GF-D8 (cell line): ENCODE measurements at places on chromosomes 12 and 14.

DNA sequence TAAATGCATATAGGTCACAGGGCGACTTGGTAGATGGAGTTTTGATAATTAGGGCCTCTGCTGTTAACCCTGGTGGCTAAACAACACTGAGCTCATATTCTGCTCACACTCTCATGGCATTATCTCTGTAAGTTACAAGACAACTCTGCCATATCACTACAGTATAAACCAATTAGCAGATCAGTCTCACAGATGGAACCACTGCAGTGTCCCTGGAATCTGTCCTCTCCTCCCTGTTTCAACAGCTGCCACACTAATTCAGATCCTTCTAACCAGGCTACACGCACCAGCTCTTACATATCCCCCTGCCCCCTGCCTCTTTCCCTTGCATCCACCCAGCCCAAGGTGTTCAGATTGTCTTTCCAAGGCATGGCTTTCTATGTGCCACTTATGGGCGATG lies 161.0 kb upstream of the RMST start:
- no peak for DNase-seq

DNA sequence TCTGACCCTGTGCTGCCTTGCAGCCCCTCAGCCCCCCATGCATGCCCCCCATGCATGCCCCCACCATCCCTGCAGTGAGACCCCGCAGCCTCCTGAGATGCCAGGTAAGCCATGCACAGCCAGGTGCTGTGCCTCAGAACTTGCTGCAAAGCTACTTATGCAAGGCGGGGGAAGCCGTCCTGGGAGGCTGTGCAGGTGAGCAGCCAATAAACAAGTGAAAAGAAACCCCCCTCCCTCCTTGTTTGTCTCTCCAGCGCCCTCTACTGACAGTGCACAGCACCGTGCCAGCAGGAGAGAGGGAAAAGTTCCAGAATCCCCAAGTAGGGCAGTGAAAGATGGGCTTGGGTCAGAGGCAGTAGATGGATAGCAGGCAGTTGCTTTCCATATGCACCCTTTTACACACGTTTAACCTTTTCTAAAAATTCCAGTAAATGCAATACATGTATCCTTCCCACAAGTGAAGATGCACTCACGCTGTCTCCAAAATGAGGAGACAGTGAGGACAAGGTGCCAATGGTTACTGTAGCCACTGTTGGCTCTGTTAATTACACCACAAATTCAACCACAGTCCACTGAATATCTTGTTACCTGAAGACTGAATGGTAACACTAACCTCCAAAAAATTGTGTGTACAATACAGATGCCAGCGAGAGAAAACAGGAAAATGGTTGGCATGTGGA lies 18.0 kb downstream of the TNFAIP2 start:
- no peak for DNase-seq

DNA sequence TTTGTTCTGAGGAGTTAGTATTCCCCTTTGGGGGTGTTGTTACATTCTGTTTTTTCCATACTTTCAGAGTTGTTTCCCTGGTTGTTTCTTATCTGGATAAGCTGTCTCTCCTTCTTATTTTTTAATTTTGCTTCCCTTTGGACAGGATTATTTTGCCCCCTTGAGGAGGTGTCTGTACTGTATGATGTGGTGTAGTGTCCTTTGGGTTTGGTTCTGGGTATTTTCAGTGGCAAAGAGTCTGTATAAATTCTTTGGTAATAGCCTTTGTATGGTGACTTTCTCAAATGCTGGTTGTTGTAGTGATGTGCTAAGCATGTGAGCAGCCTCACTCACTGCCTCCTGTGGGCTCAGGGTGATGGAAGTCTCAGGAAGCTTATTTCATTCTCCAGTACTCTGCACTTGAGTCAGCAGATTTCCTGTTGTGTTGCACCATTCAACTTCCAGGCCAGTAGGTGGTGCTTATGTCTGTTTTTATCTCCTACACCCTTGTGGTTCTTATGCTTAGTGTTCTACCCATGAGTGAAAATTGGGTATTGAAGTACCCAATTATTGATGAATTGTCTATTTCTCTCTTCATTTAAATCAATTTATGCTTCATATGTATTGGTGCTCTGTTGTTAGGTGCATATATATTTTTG lies 103.3 kb upstream of the PMCH start:
- peak; percentile 8 for DNase-seq

DNA sequence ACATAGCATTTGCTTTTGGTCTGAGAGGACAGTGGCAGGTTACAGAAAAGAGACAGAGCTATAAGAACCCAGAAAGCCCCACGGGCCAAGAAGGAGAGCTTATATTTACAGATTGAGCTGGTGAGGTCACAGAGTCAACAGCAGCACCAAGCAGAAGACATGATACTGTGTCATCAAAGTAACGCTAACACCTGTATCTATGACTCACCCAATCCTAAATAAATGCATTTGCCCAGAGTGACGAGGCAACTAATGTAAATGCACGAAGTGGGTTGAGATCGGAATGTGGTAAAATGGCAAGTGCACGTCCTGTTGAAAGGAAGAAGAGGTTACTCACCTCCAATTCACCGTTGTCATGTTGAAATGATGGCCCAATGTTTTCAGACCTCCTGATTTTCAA lies 6.7 kb upstream of the CD163L1 start:
- DNase-seq, result no peak

GRCh38 chr12:114041590-114041989 lies 75.5 kb upstream of the RBM19 start:
- no peak for DNase-seq

GRCh38 chr14:72478471-72478893 lies 415.4 kb downstream of the DPF3 start:
- DNase-seq, result no peak

DNA sequence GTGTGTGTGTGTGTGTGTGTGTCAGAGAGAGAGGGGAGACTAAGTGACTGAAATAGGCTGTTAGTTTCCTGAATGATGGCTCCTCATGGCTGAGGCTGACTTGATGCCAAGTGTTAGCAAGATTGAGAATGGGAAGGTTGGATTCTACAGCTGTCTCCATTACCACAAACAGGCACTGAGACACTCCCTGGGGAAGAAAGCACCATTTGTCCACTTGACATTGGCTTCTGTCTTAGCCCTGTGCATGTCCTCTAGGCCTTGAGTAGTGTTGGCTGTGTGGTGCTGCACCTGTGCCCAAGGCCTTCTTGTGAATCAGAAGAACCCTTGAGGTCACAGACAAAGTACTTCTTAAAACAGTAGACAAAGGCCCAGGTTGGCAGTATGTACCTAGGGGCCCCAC lies 15.6 kb downstream of the ERG28 start:
- no peak for DNase-seq

DNA sequence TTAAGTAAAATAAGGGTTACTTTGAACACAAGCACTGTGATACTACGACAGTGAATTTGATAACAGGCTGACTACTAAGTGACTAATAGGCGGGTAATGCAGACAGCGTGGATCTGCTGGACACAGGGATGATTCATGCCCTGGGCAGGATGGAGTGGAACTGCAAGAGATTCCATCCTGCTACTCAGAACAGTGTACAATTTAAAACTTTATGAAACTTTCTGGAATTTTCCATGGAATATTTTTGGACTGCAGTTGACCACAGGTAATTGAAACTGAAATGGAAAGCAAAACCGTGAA lies 46.0 kb downstream of the YEATS4 start:
- no peak for DNase-seq

DNA sequence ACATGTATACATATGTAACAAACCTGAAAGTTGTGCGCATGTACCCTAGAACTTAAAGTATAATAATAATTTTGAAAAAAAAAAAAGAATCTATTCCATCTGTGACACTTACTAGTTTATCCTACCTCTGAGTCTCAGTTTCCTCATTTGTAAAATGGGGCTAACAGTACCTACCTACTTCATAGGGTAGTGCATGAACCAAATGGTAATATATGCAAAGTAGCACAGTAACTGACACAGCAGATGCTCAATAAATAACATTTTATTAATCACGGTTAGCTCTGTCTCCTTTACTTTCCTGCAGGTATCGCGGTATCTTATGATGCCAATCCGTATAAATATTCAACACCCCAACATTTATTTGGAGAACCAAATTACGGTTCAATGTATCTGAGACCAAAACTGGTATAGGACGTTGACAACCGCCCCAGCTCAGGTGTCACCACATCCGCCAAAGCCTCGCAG lies 703 bp downstream of the TMED10 start:
- DNase-seq, result no peak

GRCh38 chr12:98725476-98726247 lies 80.6 kb downstream of the APAF1 start:
- DNase-seq, result peak; percentile 2

GRCh38 chr14:31096255-31096654 lies 70.1 kb upstream of the STRN3 start:
- no peak for DNase-seq

GRCh38 chr14:69750495-69750894 lies 16.4 kb upstream of the SRSF5 start:
- DNase-seq, result no peak

DNA sequence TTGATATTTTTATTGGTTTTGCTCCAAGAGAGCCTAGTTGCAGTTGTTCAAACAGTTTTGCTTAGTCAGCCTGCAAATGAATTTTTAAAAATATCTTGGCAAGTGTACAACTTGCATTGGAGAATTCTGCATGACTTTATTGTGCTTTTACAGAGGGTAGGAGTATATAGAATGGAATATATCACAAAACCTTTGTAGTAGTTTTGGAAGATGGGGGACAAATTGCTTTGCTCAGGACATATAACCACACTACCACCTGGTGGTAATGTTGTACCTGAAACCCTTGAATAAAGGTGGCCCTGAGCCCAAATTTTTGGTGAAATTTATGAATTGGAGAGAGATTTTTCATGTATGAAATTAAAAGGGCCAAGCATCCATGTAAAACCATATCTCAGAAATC lies 645.2 kb downstream of the MED13L start:
- no peak for DNase-seq

DNA sequence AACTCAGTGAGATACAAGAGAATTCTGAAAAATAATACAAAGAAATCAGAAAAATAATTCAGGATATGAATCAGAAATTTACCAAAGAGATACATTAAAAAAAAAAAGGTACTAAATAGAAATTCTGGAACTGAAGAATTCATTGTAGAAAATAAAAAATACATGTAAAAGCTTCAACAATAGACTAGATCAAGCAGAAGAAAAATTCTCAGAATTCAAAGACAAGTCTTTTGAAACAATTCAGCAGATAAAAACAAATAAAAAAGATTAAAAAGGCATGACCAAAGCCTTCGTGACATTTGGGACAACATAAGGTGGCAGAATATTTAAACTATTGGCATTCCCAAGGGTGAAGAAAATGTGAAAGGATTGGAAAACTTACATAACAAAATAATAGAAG lies 133.1 kb upstream of the CNOT2 start:
- no peak for DNase-seq

GRCh38 chr14:87268997-87269396 lies 724.0 kb downstream of the GALC start:
- DNase-seq, result no peak

GRCh38 chr12:75337905-75338304 lies 3.4 kb downstream of the GLIPR1L1 start:
- no peak for DNase-seq

DNA sequence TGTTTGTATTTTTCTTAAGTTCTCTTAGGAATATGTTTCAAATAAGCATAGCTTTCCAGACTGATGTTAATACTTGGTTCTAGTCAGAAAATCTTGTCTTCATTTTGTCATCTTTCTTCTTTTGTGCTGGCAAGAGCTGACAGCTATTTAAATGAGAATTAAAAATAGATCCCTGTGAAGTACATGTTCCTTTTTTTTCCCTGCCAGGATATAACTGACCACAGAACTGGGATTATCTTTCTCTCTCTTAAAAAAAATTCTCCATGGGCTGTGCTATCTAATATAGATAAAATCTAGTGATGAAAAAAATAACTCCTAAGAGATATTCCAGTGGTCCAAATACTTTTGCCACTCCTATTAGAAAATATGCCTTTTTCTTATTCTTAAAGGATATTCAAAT lies 163.4 kb downstream of the AKAP6 start:
- no peak for DNase-seq

DNA sequence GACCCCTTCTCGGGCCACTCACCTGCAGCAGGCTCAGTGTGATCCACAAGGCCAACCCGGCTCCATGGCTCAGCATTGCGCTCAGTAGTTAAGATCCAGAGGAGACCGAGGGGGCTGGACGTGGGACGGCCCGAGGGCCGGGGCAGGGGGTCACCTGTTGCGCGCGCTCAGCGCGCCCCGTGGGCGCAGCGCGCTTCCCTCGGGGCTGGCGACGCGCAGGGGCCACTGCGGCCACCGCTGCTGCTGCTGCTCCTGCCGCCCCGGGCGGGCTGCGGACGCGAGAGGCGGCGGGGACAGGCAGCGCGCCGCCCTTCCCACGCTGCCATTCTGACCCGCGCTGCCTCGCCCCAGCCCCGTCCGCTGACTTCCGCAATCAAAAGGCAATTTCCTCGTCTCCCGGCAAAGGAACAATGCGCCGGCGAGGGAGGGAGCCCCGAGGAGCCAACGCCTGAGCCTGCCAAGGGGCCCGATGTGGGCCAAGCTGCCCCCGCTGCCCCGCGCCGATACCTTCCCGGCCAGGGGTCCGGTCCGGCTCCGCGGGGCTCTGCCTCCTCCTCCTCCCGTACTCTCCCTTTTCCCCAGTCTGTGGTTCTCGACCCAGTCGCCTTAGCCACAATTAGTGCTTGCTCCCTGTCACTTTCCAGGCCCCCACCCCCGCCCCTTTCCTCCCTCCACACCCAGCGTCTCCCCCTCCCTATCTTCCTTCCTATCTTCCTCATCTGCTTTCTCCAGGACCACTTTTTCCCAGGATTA lies 27.3 kb downstream of the PTPRB start:
- DNase-seq, result no peak

DNA sequence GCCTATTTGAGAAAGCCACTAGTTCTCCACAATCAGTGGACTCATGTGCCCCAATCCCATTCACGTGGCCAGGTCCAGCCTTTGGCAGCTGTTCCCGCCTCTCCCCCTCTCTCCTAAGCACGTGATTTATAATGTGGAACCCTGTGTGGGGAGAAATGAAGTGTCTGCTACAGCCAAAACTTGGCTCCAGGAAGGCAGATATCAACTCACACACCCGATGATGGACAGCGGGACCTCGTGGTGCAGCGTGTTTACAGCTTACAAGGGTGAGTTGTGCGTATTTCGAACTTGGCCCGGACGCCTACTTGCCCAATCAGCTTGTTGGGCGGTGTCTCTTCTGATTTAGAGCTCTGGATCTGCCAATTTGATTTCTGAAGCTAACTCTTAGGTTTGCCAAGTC lies 38.1 kb upstream of the FAM181A start:
- no peak for DNase-seq

DNA sequence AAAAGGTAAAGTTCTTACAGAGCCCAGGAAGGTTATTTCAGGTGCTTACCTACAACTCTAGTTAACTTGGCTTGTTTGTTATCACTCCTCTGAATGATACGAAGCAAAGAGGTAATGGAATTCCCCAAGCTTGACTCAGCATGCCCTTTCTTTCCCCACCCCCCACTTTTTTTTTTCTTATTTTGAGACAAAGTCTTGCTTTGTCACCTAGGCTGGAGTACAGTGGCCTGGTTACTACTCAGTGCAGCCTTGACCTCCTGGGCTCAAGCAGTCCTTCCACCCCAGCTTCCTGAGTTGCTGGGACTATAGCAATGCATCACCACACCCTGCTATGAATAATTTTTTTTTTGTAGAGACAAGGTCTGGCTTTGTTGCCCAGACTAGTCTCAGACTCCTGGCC lies 17.1 kb upstream of the YBX3 start:
- no peak for DNase-seq

- DNase-seq, result no peak
These were observed 7.9 kb upstream of the KRT2 start for GRCh38 chr12:52659951-52660350.
